Activated CD4-positive, alpha-beta T cell treated with anti-CD3 and anti-CD28 coated beads, Interleukin-2, amount 10 ng/mL, durations not matched to agents 7 days and 5 days (primary cell): ENCODE measurements at places on chromosomes 6 and 20. TPM values are rescaled to one million over a fixed set of nuclear protein-coding genes. Genes with fewer than 3 reads are reported as not detected.
A peak's percentile ranks its signal among the peaks of the same experiment; 100 is the strongest.

The SMLR1 gene
- not detected for total RNA-seq

The CLPSL1 gene
- not detected for total RNA-seq

The SAMD10 gene
- 17.2 TPM for total RNA-seq

The BMP7 gene
- total RNA-seq, result not detected

The ZNF165 gene
- total RNA-seq, result 0.54 TPM

The NDUFAF5 gene
- total RNA-seq, result 25.4 TPM

The C6orf89 gene
- 58.1 TPM for total RNA-seq

The RIPOR3 gene
- not detected for total RNA-seq

The SSR1 gene
- total RNA-seq, result 150 TPM

The EPPIN gene
- total RNA-seq, result not detected

- peaks cover 3% of the 10 kb centered on the region for H3K4me1 ChIP-seq
- DNase-seq, result no peak
- peaks cover 6% of the 10 kb centered on the region for H3K36me3 ChIP-seq
- no peaks in the 10 kb centered on the region for H3K27me3 ChIP-seq
- no peak overlapping the region for H3K27ac ChIP-seq
- no peak overlapping the region for H3K4me3 ChIP-seq
Observed at GRCh38 chr6:158464483-158464882, 95.4 kb upstream of the TMEM181 start.

- no peak overlapping the region for H3K4me3 ChIP-seq
- no peaks in the 10 kb centered on the region for H3K4me1 ChIP-seq
- H3K27me3 ChIP-seq, result peaks cover 3% of the 10 kb centered on the region
- H3K27ac ChIP-seq, result no peak overlapping the region
- no peaks in the 10 kb centered on the region for H3K36me3 ChIP-seq
Observed at GRCh38 chr20:44706301-44707017, 8.7 kb upstream of the CCN5 start.

DNA sequence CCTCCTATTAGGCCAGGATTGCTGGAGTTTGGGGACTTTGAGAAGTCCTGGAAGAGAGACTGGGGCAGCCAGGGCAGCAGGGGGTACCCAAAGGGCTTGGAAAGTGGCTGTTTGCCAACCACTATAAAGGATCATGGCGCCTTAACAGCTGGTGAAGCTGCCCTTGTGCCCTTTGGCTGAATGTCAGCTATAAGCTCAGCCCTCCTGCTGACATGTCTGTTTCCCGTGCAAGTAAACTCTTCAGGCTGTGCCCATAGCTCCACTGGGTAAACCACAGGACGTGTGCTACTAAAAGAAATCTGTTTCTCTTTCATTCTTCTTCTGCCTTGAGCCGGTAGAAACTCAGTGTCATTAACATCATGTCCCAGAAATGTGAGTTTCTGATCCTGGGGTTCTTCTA is 97.3 kb downstream of the CAP2 start:
- H3K36me3 ChIP-seq, result no peaks in the 10 kb centered on the region

- no peaks in the 10 kb centered on the region for H3K27me3 ChIP-seq
- no peaks in the 10 kb centered on the region for H3K36me3 ChIP-seq
- no peak overlapping the region for H3K4me3 ChIP-seq
- no peak for DNase-seq
Observed at GRCh38 chr6:107219851-107220250, 104.5 kb upstream of the BEND3 start.

DNA sequence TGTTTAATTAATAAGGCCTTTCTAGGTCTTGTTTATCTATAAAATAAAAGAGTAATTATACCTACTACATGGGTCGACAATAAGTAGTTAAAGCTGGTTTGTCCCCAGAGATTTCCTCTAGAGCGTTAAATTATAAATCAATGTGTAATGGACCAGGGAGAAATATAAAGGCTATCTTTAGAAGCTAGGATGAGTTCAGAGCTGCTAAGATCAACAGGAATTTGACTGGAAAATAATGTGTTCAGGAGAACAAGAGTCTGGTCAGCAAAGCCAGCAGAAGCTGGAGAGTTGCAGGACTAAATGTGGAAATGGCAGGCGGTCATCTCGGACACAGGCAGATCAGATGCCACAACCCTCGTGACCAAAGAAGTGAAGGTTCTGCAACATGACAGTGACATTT is 428.8 kb downstream of the EPM2A start:
- no peaks in the 10 kb centered on the region for H3K36me3 ChIP-seq
- no peak for DNase-seq
- H3K4me3 ChIP-seq, result no peak overlapping the region
- H3K27ac ChIP-seq, result no peak overlapping the region
- H3K27me3 ChIP-seq, result no peaks in the 10 kb centered on the region

DNA sequence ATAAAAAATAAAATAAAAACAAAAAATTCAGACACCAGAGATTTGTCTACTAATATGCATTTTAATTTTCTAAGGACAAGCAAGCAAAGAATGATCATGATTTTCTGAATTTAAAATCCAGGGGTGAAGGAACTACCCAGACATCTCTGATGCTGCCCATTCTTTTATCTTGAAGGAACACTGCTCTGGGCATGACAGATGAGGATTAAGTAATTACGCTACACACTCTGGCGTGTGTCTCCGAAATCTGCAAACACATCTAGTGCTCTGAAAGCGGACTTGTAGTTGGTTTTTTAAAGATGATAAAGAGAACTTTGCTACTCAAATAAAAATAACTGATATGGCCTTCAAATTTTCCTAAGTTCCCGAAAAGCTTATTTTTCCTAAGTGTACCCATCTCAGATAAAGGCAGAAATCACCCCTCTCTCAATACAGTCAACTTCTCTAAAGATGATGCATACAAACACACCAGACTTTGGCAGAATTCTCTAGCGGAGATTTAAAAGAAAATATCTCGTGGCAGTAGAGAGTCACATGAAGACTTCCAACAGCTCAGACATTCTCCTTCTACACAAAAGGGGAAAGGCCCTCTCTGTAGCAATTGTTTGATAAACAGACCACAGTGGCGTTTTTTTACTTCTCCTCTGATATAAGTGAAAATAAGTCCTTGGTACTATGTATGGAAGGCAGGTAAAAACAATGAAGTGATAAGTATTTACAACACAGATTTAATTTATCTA is 133.8 kb downstream of the BACH2 start:
- peak overlapping the region; percentile 13 for H3K27ac ChIP-seq
- DNase-seq, result no peak
- no peaks in the 10 kb centered on the region for H3K27me3 ChIP-seq
